Lower lobe of right lung (tissue), 2 donors: ENCODE measurements at places on chromosomes 2 and 18. TPM values are rescaled to one million over a fixed set of nuclear protein-coding genes. Genes with fewer than 3 reads are reported as not detected.

DNA sequence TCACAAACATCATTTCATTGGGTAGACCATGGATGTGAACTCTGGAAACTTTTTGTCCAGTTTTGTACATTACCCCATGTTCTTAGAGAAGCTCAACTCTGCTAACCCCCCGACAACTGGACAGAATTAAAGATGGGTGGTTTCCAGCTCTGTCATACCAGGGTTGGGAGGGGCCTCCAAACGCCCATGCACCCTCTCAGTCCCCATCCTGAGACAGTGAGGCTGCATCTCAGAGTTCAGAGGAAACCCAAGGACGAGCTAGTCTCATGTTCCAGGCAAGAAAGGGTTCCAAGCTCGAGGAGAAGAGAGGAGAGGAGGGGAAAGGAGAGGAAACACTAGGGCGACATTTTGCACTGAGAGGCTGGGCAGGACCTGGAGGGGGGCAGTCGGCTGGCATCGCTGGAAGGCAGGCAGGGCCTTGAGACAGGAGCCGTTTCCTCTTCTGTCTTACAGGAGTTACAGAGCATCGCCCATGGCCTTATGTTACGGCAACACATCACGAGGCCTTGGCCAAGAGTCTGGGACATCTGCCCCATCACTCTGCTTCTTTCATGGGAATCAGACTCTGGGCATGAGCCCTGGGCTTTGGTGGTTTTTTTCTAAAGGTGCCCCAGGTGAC lies 16.4 kb downstream of the MAL start:
- DNase-seq = no peak

- no peak for DNase-seq
Observed at GRCh38 chr2:241017228-241017940, 19.0 kb downstream of the SNED1 start.

GRCh38 chr18:79604205-79604912 lies 75.2 kb upstream of the CTDP1 start:
- peak; percentile 25 for DNase-seq

DNA sequence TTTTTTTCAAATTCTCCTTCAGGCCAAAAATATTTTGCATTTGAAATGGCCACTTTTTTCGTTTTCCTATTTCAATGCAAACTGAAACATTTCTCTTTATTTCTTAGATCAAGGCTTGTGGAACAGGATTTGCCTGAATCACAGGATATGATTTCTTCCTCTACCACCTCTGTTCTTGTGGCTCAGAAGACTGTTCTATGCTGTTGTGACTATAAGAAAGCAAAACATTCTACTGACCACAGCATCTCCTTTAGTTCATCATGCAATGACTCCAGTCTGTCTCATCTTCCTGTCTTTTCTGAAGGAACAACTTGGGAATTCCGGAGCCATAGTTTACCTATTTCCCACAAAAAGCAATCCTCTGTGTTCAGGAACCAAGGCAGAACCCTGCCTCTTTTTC lies 16.2 kb upstream of the ZNF512 start:
- DNase-seq = no peak

DNA sequence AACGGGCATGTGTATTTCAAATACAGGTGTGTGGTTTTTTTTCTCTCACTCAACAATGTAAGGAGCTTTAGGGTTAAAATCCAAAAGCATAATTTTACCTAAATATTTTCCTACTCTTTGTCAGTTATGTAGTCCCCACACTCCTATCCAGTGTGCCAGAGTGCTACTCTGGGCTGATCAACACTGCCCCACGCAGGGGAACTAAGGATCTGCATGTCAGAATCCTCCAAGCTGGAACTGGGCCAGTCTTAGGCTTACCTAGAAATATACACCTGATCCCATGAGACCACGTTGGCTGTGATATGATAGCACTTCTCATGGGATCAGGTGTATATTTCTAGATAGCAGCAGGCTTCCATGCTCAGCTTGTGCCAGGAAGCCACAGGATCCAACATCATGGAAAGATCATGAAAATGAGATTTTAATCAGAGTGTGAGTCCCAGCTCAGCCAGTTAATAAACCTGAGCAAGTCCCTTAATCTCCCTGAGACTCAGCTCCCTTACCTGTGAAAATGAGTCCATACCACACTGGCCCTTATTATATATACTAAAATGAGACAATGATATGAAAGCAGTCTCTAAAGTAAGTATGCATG lies 29.7 kb downstream of the CCDC141 start:
- no peak for DNase-seq

DNA sequence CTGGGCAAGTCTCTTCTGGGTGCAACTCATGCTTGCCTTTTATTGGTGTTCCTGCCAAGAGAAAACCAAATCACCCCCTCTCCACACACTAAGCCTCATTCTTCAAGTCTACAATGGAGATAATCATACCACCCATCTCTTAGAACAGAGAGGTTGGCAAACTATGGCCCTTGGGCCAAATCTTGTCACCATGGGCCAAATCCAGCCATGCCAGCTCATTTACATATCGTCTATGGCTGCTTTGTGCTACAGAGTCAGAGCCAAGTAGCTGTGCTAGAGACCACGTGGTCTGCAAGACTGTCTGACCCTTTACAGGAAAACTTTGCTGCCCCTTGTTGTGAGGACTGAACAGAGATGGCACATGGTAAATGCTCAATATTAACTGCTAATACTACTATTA lies 270.3 kb upstream of the PARD3B start:
- DNase-seq = no peak

DNA sequence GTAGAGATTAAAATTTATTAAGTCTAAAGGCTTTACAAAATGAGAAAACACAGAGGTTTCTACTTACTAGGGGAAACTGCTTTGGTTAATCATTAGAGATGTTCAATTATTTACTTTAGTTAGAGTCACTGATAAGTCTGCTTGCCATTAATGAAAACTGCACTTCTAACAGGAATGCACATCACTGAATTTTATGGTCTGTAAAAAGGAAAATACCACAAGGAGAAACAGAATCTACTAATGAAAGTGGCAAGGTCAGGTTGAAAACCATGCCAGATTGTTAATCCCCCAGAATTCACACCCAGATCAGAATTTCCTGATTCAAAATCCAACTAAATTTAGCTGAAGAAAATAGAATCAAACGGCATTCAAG lies 90.5 kb upstream of the GRB14 start:
- DNase-seq = no peak

DNA sequence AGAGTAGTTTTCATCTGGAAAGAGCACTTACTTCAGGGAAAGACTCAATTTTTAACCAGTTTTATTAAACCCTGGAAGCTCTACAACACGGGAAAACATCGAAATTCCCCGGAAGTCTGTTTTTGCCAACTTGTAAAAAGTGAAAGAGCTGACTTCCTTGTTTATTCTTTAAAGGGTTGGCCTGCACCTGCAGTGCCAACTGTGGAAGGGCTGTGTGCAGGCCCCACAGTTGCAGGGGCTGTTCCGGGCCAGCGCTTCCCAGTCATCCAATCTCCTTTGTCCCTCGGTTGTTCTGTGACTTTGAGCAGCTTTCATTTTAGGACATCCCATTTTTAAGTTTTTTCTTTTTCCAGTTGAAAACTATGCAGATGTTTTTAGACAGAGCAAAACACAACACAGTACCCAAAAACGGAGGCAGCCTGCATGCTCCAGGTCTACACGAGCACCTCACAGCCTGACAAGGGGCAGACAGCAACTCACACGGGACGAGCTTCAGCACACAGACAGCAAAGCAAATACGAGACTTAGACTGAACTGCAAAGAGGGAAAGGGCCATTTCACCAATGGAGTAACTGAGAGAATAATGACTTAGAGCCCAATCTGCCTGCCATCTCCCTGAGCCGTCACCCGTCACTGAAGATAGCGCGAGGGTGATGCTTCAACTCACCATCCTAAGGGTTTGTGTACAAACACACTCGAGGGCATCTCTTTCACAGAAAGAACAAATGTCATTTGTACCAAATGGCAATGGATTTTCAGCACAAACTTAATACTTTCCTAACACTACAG lies 70.6 kb downstream of the EMILIN2 start:
- no peak for DNase-seq

- no peak for DNase-seq
Observed at GRCh38 chr2:886072-887022, 64.3 kb upstream of the SNTG2 start.

GRCh38 chr2:74212702-74213410 lies 14.4 kb downstream of the MTHFD2 start:
- no peak for DNase-seq

- no peak for DNase-seq
Observed at GRCh38 chr2:185502351-185502750, 236.3 kb upstream of the FSIP2 start.

Gene HOXD3
- 0.47 TPM for total RNA-seq

Gene COL6A3
- total RNA-seq = 114 TPM

Gene USP37
- total RNA-seq = 13.2 TPM

Gene ROCK2
- 54.3 TPM for total RNA-seq
